Effector memory CD8-positive, alpha-beta T cell (primary cell): ENCODE measurements at places on chromosomes 11 and 22.

- DNase-seq = no peak
These were observed 889.7 kb upstream of the API5 start for GRCh38 chr11:42422090-42422489.

- DNase-seq = no peak
These were observed 16.9 kb upstream of the IPO7 start for GRCh38 chr11:9367551-9367950.

DNA sequence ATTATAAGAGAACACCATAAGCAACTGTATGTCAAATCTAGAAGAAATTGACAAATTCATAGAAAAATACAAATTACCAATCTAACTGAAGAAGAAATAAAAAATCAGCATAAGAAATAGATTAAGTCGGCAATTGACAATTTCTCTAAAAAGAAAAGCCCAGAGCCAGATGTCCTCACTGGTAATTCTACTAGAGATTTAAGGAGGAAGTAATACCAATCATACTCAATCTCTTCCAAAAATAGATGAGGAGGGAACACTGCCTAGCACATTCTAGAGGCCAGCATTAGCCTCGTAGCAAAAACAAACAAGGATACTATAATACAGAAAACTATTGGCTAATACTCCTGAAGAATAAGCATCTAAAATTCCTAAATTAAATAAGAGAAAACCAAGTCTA is 40.4 kb upstream of the IGLL5 start:
- DNase-seq = no peak

- no peak for DNase-seq
These were observed 11.3 kb downstream of the IZUMO1R start for GRCh38 chr11:94315664-94316063.

DNA sequence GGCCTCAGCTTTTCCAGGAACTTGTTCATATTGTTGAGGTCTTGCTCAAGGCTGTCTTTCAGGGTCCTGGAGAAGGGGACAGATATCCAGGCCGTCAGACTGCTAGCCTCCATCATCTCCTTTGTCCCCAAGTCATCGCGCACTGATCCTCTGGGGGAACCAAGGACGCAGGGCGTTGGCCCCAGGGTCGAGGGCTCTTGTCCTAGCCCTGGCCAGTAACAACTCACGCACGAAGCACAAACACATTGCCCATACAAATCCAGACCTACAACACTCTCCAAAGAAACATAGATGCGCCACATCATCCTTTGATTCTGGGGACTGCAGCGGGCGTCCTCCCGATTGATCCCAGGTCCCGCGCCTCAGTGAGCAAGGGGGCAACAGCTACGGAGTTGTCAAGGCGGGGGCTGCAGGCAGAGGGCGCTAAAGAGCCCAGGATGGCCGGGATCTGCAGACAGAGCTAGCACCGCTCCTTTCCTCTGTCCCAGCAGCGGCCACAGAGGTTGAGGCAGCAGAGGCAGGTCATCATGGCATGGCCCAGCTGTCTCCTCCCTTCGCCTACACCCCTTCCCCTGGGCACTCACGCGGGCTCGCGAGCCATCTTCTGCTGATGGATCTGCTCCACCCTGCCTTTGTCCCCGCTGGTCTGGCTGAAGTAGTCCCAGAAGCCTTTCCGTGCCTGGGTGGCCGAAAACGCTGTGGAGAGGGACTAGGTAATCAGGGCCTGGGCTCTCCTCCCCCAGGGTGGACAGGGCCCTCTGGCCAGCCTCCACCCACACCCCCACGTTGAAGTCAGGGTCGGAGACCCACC is 472 bp downstream of the APOA5 start:
- DNase-seq = peak; percentile 76
